ENCODE measurements at places on chromosomes 6 and 20.

DNA sequence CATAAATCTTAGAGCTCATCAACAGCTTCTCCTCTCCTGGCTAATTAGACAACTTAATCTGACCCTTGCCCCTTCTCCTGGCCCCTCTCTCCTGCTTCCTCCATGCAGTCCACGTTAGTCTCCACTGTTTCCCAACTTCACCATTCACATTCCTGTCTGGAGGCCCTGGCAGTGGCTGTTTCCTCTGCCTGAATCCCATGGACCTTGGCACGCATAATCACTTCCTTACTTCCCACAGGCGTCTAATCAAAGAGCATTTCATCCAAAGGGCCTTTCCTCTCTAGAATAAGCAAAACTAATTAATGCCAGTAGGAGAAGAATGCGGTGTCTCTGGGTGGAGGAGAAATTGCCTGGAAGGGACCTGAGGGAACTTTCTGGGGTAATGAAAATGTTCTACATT, 16.4 kb upstream of the XRN2 start:
- DNase-seq = no peak

GRCh38 chr6:2998998-2999617, 586 bp upstream of the NQO2 start:
- no peak for DNase-seq

DNA sequence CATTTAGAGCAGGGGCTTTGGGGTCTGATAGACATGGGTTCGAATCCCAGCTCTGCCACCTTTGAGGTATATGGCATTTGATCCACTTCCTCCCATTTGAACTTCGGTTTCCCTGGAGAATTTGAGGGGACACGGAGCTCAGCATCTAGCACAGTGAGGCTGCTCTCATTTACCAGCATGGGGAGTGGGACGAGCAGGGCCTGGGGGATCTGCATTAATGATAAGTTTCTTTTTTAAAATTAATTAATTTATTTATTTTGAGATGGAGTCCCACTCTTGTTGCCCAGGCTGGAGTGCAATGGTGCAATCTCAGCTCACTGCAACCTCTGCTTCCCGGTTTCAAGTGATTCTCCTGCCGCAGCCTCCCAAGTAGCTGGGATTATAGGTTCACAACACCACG, 52.6 kb downstream of the VSTM2L start:
- no peak for DNase-seq

DNA sequence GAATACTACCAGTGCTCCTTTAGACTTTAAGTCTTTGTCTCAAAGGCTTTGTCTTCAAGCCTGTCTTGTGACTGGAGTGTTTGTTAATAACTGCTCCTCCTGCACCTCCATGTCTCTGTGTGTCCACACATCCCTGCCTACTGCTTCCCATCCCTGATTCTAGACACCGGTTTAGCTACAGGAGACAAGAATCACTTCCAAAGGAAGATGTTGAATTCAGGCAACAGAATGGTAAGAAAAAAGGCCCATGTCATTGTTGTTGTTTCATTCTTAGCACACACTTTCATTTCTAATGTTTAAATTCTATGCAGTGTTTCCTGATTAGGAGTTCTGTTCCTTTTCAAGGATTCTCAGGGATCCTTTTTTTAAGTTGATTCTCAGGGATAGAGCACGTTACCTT, 293.6 kb upstream of the STXBP5 start:
- no peak for DNase-seq

DNA sequence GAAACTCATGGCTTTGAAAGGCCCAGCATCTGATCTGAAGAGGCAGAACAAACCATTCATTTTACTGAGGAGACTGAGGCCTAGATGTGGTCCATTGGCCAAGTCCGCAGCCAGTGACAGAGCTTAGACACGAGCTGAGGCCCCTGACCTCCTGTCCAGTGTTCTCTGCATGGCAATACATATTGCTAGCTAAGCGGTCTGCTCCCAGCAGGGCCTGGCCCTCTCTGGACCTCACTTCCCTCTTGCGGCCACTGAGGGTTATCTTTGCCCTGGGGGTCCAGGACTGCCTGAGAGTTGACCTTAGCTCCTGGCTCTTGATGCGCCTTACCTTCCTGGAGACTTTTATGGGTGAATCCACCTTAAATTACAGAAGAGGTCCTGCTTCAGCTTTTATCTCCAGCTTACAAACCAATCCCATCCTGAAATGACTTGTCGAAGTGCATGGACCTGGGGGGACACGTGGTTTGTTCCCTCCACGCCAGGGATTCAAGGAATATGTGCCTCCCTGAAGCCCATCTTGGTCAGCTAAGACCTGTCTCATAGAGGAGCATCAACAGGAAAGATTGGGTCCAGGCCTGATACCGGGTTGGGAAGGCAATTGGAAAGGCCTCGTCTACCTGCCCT, 75.6 kb downstream of the CNBD2 start:
- DNase-seq = no peak

DNA sequence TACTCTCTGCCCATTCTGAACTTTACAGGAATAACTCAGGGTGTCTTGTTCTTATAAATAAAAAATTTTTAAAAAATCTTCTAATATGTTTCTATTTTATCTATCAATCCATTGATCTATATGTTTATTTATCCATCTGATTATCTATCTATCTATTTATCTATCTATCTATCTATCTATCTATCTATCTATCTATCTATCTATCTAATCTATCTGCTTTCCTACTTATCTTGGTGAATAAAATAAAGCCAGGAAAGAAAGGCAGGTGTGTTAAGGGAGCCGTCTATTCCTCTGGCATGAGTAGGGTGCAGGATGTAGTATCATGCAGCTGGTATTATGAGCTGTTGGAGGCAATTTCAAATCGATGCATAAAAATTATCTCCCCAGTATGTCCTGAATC, 153.0 kb downstream of the FOXA2 start:
- DNase-seq = no peak

DNA sequence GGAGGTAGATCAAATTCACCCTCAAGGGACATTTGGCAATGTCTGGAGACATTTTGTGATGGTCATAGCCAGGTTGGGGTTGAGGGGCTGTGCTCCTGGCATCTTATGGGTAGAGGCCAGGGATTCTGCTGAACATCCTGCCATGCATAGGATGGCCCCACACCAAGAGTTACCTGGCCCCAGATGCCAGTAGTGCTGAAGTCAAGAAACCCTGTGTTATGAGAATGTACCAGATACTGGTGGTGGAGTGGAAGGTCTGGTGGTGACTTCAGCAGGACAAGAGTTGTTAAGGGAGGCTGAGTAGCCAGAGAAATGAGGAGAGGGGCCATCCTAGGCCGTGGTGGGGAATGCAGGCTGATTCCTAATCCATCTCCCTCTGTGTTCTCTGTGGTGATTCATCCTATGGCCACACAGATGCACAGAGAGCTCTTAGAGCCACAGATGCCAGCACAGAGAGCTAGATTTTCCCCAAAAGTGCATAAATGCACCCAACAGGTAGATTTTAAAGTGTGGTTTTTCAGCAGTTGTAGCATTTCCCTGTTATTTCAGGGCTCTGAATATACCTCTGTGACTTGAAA, 43.6 kb downstream of the CDYL start:
- no peak for DNase-seq

DNA sequence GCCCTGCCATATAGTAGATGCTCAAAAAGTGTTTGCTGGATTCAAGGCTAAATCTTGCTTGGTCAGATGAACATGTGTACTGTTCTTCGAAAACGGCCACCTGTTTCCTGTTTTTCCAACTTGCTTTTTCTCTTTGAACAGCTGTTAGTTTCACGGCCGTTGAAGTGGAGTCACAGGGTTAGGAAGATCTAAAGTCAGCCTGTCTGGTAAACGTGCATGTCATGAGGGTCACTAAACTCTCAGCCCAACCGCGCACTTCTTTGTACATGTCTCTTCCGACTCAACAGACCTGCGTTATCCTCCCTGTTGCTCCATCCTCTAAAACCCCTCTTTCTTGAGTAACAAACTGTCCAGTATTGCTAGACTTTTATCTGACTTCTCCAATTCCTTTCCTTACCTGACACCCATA, 93.2 kb upstream of the MAN1A1 start:
- no peak for DNase-seq

DNA sequence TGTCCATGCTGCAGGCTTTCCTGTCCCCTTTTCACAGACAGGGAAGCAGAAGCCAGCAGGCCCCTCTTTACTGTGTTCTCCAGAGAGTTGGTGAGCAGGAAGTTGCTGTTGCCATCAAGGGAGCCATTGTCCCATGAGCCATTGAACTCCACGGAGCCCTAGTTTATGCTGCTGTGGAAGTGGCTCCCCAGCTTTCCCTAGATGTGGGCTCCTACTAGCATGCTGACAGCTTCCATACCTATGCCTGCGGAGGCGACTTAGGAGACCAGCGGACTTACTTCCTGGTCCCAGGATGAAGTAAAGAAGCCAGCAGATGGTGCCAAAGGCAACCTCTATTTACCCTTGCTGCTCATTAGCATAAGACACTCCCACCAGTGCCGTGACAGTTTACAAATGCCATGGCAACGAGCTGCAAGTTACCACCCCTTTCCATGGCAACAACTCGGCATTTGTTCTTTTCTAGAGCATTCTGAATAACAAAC, 30.8 kb upstream of the FKBP1A start:
- DNase-seq = no peak
